Renal cortex interstitium (tissue), 15 donors: ENCODE measurements at places on chromosomes 12 and 14. TPM values are rescaled to one million over a fixed set of nuclear protein-coding genes. Genes with fewer than 3 reads are reported as not detected.

- DNase-seq, result no peak
Observed at GRCh38 chr12:47903927-47904712, 674 bp downstream of the VDR start.

DNA sequence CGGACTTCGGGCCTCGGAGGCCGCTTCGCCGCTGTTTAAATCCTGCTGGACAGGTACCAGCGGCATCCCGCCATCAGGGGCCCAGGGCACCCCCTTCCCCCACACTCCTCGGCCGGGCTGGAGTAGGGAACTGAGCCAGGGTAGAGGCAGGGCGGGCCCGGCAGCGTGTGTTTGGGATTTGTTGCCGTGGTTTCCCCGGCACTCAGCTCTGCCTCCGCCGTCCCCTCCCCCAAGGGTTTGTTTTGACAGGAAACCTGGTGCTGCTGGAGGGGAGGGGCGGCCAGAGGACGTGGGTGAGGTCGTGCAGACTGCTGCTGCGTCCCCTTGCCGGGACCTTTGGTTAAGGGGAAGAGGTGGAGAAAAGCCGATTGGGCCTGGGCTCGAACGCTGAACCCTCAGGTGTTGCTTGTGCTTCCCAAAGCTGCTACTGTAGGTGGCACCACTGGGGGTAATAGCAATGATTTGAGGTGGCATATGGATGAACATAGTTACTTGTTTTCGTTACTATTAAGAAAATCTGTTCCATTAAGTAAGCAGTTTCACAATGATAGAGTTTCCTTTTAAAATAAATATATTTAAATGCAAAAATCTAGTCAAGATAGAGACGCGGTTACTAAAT is 778 bp downstream of the TCP11L2 start:
- DNase-seq, result peak; percentile 75

GRCh38 chr12:106527356-106527755 is 55.4 kb upstream of the RFX4 start:
- no peak for DNase-seq

Gene GLT1D1
- 2.1 TPM for polyA plus RNA-seq
